ENCODE measurements at places on chromosomes 5 and 9. TPM values are rescaled to one million over a fixed set of nuclear protein-coding genes. Genes with fewer than 3 reads are reported as not detected.
A peak's percentile ranks its signal among the peaks of the same experiment; 100 is the strongest.

DNA sequence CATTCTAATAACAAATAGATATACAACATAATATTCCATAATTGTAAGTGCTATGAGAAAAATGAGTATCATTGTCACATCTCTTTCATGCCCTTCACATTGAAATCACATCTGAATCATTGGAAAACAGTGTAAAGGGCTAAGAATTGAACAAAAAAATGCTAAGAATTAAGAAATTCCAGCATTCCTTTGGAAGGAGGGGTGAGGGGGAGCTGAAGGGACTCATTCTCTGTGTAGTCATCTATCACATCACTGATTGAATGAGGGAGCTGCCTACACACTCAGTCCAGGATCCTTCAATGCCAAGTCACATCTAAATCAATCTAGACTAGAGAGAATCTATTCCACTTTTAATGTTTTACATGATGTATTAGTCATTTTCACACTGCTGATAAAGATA lies 286.6 kb downstream of the DTWD2 start:
- no peak overlapping the region for H3K4me3 ChIP-seq
- no peaks in the 10 kb centered on the region for H3K4me1 ChIP-seq
- no peak for DNase-seq
- H3K27me3 ChIP-seq: no peaks in the 10 kb centered on the region
- H3K36me3 ChIP-seq: no peaks in the 10 kb centered on the region

GRCh38 chr9:90034071-90034470 lies 429.3 kb downstream of the GADD45G start:
- no peaks in the 10 kb centered on the region for H3K36me3 ChIP-seq
- DNase-seq: no peak
- no peak overlapping the region for H3K4me3 ChIP-seq
- H3K27me3 ChIP-seq: no peaks in the 10 kb centered on the region
- no peaks in the 10 kb centered on the region for H3K4me1 ChIP-seq

- H3K36me3 ChIP-seq: no peaks in the 10 kb centered on the region
- no peak overlapping the region for H3K27ac ChIP-seq
- H3K4me3 ChIP-seq: no peak overlapping the region
- no peak for DNase-seq
These were observed 28.5 kb downstream of the SPINK5 start for GRCh38 chr5:148091991-148092964.

GRCh38 chr5:10985721-10986110 lies 224.7 kb upstream of the DAP start:
- DNase-seq: no peak
- H3K4me1 ChIP-seq: no peaks in the 10 kb centered on the region
- H3K27ac ChIP-seq: no peak overlapping the region
- no peaks in the 10 kb centered on the region for H3K36me3 ChIP-seq
- no peak overlapping the region for H3K4me3 ChIP-seq

- no peaks in the 10 kb centered on the region for H3K36me3 ChIP-seq
- no peak overlapping the region for H3K4me3 ChIP-seq
- H3K27me3 ChIP-seq: no peaks in the 10 kb centered on the region
- no peak for DNase-seq
- no peak overlapping the region for H3K27ac ChIP-seq
These were observed 80.6 kb downstream of the HINT1 start for GRCh38 chr5:131084436-131084835.

- DNase-seq: no peak
- H3K36me3 ChIP-seq: no peaks in the 10 kb centered on the region
- H3K27me3 ChIP-seq: no peaks in the 10 kb centered on the region
These were observed 59.7 kb downstream of the AP3B1 start for GRCh38 chr5:78234804-78235203.

LSM11 gene
- 1.8 TPM for total RNA-seq

IFNB1 gene
- total RNA-seq: not detected

DNA sequence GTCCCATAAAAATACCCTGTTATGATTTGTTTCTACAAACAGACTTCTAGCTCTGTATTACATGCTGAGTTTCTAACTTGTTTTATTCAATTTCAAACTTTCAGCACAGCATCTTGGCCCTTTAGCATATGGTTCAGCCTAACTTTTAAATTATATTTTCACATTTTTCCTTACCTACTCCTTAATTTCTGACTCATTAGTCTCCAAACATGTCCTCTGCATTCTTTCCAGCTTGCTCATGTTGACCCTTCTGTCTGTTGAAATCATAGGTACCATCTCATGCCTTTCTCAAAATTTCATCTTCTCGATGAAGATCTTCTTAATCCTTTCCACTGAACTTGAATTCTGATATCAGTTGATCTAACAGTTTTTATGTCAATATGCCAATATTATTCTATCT lies 200.9 kb upstream of the RIOK2 start:
- H3K4me3 ChIP-seq: no peak overlapping the region
- H3K4me1 ChIP-seq: no peaks in the 10 kb centered on the region
- no peaks in the 10 kb centered on the region for H3K27me3 ChIP-seq
- H3K27ac ChIP-seq: no peak overlapping the region
- no peaks in the 10 kb centered on the region for H3K36me3 ChIP-seq
- DNase-seq: no peak

GRCh38 chr9:9847750-9848149 lies 765.1 kb downstream of the PTPRD start:
- no peak for DNase-seq
- no peak overlapping the region for H3K27ac ChIP-seq
- no peaks in the 10 kb centered on the region for H3K4me1 ChIP-seq
- no peak overlapping the region for H3K4me3 ChIP-seq
- no peaks in the 10 kb centered on the region for H3K27me3 ChIP-seq
- H3K36me3 ChIP-seq: no peaks in the 10 kb centered on the region

DNA sequence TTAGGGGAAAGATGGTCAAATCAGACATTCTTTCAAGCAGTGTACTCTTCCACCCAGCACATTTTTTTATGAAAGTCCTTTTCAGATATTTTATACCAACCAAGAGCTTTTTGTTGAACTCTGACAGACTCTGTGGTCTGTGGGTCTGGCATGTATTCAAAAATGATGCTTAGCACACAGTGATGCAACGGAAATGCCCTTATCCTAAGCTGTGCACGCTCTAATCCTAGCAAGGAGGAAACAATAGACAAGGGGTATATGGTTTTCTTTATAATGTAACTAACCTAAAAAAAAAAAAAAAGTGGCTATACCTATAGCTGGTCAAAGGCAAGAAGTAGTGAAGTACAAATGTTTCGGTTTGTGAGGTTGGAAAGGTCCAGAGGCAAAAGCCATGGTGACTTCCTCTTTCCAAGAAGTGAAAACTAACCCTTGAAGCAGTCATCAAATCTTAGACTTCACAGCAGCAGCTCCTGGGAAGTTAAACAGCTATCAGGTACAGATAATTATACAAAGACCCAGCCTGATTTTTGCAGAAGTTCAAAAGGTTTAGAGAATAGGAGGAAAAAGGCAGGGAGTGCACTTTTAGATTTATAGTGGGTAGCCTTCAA lies 82.5 kb downstream of the SEMA6A start:
- H3K36me3 ChIP-seq: peaks cover 24% of the 10 kb centered on the region
- H3K4me3 ChIP-seq: no peak overlapping the region
- H3K27me3 ChIP-seq: no peaks in the 10 kb centered on the region
- no peak overlapping the region for H3K27ac ChIP-seq
- DNase-seq: no peak
- H3K4me1 ChIP-seq: peaks cover 12% of the 10 kb centered on the region

- H3K4me3 ChIP-seq: no peak overlapping the region
- no peaks in the 10 kb centered on the region for H3K4me1 ChIP-seq
- DNase-seq: no peak
- no peaks in the 10 kb centered on the region for H3K27me3 ChIP-seq
- H3K27ac ChIP-seq: no peak overlapping the region
- H3K36me3 ChIP-seq: peaks cover 2% of the 10 kb centered on the region
These were observed 10.3 kb downstream of the LYSMD3 start for GRCh38 chr5:90519081-90519480.

HAUS6 gene
- total RNA-seq: 3.7 TPM

- DNase-seq: peak; percentile 64
- peak overlapping the region; percentile 98 for H3K4me3 ChIP-seq
- H3K36me3 ChIP-seq: peaks cover 7% of the 10 kb centered on the region
- H3K4me1 ChIP-seq: peaks cover 74% of the 10 kb centered on the region
- peak overlapping the region; percentile 96 for H3K27ac ChIP-seq
These were observed 3.3 kb downstream of the GPX3 start for GRCh38 chr5:151023651-151024050.

DNA sequence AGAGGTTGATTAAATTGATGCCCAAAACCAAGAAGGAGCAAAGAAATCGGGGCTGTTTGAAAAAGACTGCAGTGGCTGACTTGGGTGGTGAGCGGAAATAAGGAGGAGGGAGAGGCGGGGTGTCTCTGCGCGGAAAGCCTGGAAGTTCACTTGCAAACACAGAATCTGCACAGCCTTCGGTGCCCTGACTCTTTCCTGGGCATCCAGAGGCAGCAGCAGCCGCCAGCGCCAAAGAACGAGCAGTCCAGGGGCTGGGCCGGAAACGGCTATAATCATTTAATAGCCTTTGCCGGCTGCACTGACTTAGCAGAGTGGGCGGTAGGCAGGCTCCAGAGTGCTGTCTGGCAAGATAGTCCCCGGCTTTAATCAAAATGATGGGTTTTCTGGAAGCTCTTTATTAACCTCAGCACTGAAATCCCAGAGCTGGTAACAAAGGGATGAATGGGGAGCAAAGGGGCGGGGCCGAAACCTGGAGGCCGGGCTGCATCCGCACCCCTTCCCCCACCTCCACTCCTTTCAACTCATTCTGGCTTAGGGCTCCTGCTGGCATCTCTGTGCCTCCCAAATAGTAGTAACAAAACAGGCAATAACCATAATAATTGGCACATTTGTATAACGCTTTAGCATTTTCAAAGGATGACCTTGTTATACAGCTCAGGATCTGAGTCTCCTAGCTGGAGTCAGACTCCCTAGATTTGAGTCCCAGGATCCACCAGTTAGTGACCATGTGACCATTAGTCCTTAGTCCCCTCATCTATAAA lies 35.7 kb downstream of the PCDHAC2 start:
- no peak for DNase-seq
- no peak overlapping the region for H3K4me3 ChIP-seq
- no peaks in the 10 kb centered on the region for H3K36me3 ChIP-seq
- peaks cover 18% of the 10 kb centered on the region for H3K27me3 ChIP-seq
- H3K27ac ChIP-seq: no peak overlapping the region

PROB1 gene
- 42.3 TPM for total RNA-seq

- peaks cover 69% of the 10 kb centered on the region for H3K4me1 ChIP-seq
- no peak overlapping the region for H3K4me3 ChIP-seq
- no peaks in the 10 kb centered on the region for H3K27me3 ChIP-seq
These were observed 69.0 kb downstream of the TRIO start for GRCh38 chr5:14211818-14212803.

DNA sequence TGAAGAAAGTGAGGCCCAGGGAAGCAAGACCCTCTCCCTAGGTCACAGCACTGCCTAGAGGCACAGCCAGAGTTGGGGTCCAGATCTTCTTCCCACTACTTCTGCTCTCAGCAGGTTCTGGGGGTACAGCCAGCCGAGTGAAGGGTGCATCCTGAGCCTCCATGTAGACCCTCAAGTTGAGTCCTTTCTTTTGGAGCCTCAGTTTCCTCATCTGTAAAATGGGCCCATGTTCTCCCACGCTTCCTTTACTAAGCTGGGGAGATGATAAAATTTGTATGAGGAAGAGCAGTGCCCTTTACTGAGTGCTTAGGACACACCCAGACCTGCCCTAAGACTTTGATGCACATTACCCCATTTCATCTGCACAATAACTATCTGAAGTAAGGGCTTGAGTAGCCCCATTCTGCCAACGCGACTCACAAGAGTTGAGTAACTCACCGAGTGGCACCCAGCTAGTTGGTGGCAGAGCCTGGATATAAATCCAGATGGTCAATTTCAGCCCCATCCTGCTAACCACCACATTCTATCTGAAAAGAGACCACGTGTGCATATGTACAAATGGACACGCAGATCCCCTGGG lies 64.3 kb upstream of the GGTA1 start:
- H3K27ac ChIP-seq: no peak overlapping the region
- H3K4me3 ChIP-seq: no peak overlapping the region
- no peak for DNase-seq
- peaks cover 37% of the 10 kb centered on the region for H3K4me1 ChIP-seq
- H3K27me3 ChIP-seq: no peaks in the 10 kb centered on the region
- H3K36me3 ChIP-seq: no peaks in the 10 kb centered on the region

ZNF454 gene
- 0.32 TPM for total RNA-seq

DNA sequence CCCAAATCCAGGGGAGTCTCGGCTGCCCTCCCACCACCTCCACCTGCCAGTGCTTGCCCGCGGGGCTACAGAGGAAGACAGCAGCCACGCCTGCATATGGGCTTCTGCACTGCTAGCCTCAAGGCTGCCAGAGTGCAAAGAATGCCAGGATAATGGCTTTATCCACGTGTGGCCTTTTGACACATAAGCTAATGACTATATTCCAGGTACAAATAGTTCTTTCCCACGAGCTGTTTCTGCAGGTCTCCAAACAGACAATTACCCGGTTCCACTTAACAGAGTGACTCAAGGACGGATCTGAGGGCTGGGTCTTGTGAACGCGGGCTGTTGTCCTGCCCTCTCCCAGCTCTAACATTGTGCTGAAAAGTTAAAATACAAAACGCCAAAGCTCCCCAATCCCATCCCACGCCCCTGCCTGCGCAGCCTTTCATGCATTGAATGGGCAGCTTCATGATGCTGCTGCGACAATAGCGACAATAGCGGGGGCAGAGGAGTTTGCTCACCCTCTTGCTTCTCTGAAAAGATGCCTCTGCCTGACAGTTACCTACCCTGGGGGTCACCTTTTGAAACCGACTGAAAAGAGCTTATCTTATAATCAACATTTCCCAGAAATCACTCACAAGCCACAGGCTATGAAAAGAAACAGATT lies 39.1 kb upstream of the MSH3 start:
- no peak overlapping the region for H3K27ac ChIP-seq
- no peaks in the 10 kb centered on the region for H3K36me3 ChIP-seq
- H3K27me3 ChIP-seq: no peaks in the 10 kb centered on the region

DNA sequence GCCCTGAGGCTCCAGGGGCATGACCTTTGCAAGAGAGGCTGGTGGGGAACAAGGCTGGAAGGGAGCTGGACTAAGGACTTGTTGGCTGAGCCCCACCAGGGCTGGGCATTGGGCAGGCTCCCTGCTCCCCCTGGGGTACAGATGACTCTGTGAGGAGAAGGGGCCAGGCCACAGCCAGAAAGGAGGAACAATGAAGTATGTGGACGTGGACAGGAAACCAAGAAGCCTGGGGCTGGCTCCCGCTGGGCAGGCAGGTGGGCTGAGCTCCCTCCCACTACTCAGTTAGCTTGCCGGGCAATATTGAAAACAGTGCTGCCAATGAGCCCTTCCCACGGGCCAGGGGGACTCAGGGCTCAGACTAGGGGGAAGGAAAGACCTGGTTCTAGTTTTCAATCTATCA lies 66.1 kb upstream of the SPTLC1 start:
- no peaks in the 10 kb centered on the region for H3K27me3 ChIP-seq
- H3K36me3 ChIP-seq: no peaks in the 10 kb centered on the region
- no peaks in the 10 kb centered on the region for H3K4me1 ChIP-seq

GRCh38 chr5:83703059-83703458 lies 17.6 kb downstream of the HAPLN1 start:
- H3K36me3 ChIP-seq: no peaks in the 10 kb centered on the region
- no peak overlapping the region for H3K4me3 ChIP-seq
- no peak overlapping the region for H3K27ac ChIP-seq
- H3K4me1 ChIP-seq: no peaks in the 10 kb centered on the region
- no peaks in the 10 kb centered on the region for H3K27me3 ChIP-seq

DNA sequence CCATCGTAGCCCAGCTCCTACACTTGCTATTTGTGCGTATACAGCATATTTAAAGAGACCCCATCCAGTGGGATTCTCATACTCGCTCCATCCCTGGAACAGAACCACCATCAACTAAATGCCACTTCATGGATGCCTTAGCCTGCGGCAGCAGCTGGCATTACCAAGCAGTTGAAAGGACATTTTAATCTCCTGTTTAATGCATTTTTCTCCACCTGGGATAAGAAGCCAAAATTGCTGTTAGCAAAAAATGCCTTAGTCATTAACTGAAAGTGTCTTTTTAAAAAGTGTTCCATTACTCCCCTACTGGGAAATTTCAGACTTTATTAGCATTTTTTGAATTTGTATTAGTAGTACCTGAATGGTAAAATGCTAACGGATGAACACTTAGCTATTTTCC lies 662.6 kb upstream of the MEF2C start:
- H3K27me3 ChIP-seq: no peaks in the 10 kb centered on the region
- H3K27ac ChIP-seq: no peak overlapping the region

CERCAM gene
- 2.7 TPM for total RNA-seq

All from psoas muscle (tissue), 8 donors.